ENCODE measurements at places on chromosomes 3 and 15.

DNA sequence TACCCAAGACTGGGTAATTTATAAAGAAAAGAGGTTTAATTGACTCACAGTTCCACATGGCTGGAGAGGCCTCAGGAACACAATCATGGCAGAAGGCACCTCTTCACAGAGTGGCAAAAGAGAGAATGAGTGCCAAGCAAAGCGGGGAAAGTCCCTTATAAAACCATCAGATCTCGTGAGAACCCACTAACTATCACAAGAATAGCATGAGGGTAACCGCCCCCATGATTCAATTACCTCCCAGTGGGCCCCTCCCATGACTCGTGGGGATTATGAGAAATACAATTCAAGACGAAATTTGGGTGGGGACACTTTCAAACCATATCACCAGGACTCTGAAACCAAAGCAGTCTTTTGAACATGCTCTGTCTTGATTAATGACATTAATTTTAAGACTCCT is 7.0 kb downstream of the RTP3 start:
- DNase-seq: no peak

DNA sequence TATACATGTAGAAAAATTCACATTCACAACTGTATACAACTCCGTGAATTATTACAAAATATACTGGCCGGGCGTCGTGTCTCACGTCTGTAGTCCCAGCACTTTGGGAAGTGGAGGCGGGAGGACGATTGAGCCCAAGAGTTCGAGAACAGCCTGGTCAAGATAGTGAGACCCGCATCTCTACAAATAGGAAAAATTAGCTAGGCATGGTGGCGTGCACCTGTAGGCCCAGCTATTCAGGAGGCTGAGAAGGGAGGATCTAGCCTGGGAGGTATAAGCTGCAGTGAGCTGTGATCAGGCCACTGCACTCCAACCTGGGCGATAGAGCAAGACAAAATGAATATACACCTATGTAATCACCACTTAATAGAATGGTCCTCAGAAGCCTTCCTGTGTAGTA is 1.3 kb downstream of the RAD51 start:
- no peak for DNase-seq

GRCh38 chr3:13324835-13325501 is 95.2 kb downstream of the NUP210 start:
- no peak for DNase-seq

DNA sequence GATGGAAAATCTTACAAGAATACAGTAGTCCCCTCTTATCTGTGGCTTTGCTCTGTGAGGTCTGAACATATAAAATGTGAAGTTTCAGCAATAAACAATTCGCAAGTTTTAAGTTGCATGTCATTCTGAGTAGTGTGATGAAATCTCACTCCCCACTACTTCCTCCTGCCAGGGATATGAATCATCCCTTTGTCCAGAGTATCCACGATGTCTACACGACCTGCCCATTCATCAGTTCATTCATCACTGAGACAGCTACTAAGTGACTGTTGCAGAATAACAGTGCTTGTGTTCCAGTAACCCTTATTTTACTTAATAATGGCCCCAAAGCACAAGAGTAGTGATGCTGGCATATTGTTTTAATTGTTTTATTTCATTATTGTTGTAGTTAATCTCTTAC is 489.2 kb upstream of the UBE2E2 start:
- no peak for DNase-seq

- DNase-seq: peak; percentile 65
These were observed 443 bp upstream of the NR2F2 start for GRCh38 chr15:96330064-96330449.

DNA sequence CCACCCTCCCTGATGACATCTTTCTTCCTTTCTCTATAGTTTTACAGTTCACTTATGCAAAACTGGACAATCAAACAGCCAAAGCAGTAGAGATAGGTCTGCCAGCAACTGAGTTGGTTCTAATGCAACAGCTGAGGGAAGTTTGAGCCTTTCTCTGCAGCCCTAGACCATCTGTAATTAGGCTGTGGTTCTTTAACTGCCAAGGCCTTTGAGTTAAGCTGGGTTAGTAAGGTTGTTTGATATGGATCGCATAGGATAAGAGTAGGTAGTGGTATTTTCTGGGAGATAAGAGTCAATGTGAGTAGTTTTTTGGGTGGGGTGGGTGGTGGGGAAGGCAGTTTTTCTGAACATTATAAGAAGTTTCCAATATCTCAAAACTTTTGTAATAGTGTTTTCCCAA is 3.0 kb downstream of the RPL39L start:
- DNase-seq: no peak
